NCI-H82 (cell line): ENCODE measurements at places on chromosomes 2 and 18.
A peak's percentile ranks its signal among the peaks of the same experiment; 100 is the strongest.

DNA sequence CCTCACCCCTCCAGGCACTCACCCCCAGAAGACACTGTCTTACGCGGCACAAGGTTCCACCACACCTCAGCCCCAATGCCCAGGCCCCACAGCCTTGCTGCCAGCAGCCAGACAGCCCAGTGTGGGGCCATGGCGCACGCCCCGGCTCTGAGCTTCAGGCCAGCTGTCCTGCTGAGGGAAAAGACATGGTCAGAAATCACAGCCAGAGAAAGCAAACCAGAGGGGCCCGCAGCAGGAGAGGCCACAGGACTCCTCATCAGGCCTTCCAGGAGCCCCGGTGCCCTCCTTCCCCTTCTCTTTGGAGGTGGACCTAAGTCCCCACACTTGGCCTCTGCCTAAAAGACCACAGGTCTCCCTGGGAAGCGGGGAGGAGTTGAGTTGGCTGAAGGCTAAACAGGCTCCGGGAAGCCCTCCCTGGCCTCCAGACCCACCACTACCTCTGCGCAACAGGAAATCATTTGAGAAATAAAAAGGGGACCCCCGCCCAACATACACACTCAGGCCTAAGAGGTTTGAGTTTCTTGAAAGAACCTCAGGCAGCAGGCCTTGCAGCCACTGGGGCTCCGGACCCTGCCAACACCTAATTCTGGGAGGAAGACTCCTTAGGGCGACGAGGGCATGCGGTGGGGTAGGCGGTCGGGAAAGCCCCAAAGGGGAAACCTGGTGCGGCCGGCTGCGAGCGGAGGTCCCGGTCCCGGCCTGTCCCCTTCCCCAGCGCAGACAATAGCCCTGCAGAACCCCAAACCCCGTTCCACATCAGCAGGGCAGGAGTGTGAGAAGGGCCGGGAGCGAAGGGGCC is 1.9 kb downstream of the SEMA4C start:
- peak; percentile 56 for DNase-seq

GRCh38 chr2:117661619-117662018 is 152.9 kb upstream of the DDX18 start:
- DNase-seq = no peak

DNA sequence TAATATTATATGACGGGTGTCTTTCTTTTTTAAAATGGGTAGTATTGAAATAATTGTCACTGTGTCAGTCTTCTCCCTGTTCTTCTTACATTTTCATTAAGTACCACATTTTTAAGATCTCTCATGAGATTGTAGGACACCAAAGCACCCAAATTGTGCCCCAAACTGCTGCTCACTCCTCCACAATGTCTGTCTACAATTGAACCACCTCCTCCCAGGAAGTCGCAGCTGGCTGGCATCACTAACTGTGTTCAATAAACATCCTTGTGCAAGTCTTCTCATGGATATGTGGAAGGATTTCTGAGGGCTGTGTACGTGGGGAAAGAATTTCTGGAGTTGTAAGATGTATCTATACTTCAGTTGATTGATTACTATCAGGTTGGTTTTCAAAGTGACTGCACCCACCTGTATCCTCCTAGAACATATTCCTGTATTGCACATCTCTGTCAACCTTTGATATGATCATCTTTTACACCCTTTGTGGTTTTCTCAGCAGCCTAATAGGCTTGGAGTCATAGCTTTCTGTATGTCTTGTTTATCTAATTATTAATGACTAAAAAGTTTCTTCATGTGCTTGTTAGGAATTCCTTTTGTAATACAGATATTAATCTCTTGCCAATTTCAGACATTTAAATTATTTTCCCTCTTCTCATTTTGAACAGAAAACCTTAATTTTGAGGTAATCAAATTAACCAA is 774.9 kb downstream of the RNF144A start:
- DNase-seq = no peak

- DNase-seq = no peak
Observed at GRCh38 chr18:62744076-62744968, 29.0 kb downstream of the PHLPP1 start.

GRCh38 chr2:234979204-234980167 is 27.7 kb downstream of the SH3BP4 start:
- peak; percentile 62 for DNase-seq

GRCh38 chr2:112003576-112004252 is 51.4 kb upstream of the TMEM87B start:
- DNase-seq = no peak

DNA sequence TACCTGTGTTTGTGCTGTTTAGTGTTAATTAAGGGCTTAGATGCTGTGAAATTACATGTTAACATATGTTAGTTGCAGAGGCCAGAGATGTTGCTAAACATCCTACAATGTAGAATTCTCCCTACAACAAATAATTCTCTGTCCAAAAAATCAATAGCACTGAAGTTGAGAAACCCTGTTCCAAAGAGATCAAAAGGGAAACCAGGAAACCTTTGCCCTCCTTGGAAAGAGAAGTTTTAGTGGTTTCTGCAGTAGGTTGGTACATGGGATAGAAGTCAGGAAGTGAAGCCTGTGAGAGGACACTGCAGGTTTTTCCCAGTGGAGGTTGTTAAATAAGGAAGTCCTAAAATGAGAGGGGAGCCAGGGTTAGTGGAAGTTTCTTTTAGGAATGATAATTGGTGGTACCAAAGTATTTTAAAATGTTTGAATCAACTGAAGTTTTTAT is 6.3 kb upstream of the RMDN2 start:
- no peak for DNase-seq

DNA sequence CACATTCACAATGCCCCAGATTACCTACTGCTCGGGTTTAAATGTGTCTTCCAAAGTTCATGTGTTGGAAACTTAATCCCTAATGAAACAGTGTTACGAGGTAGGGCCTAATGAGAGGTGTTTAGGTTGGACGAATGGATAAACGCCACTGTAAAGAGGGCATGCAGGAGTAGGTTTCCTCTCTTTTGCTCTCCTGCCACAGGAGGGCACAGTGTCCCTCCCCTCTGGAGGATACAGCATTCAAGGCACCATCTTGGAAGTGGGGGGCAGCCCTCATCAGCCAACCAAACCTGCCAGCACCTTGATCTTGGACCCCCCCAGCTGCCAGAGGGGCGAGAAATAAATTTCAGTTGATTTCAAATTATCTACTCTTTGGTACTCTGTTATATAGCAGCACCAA is 103.5 kb downstream of the TSHZ1 start:
- DNase-seq = peak; percentile 4

- peak; percentile 26 for DNase-seq
Observed at GRCh38 chr2:181953881-181954537, 31.6 kb upstream of the PPP1R1C start.

GRCh38 chr2:24863641-24864040 is 56.4 kb downstream of the ADCY3 start:
- DNase-seq = no peak

DNA sequence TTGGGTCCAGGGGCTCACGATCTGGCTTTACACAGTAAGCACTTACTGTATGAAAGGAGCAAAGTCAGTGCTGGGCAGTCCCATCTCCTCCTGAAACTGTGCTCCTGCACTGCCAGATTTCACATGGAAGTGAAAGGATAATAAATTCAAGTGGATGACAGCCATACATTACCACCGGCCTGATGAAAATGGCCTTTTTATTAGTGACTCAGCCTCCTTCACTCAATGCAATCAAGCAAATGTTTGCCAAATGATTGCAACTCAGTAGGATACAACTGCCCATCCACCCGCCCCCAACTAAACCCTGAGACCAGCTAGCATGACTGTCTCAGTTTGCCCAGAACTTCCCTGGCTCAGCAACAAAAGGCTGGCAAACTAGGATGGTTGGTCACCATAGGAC is 77.1 kb downstream of the MYO5B start:
- no peak for DNase-seq

DNA sequence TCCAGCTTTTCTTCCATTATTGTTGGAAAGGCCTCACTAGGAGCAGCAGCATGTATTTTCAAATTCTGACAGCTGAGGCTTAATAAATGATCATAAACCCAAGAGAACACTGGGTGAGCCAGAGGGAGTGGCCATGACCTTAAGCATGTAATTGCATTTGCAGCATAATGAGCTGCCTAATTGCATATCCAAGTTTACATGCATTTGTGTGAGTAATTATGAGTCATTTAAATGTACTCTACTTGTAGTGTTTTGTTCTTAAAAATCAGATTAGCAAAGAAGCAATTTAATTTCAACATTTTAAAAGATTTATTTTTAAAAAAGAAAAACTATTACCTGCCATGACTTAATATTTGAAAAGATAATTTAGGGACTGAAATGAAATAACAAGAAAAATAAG is 74.8 kb downstream of the NOL10 start:
- peak; percentile 76 for DNase-seq

GRCh38 chr2:85369500-85369899 is 14.9 kb downstream of the ELMOD3 start:
- no peak for DNase-seq

DNA sequence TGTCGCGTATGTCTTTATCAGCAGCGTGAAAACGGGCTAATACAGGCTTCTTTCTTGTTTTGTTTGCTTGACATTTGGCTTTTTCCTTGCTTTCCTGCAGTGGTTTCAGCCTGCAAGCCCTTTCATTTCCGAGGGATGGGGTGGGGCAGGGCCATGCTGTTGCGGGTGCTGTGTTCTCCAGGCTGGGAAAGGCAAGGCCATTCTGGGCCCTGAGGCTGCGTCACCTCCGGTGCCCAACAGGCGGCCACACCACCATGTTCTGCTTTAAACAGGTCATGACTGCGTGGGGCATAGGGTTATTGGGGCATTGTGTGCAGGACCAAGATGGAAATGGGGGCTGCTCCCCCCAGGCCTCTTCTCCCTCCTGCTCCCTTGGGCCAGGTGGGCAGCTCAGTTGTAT is 38.6 kb upstream of the PLB1 start:
- no peak for DNase-seq

DNA sequence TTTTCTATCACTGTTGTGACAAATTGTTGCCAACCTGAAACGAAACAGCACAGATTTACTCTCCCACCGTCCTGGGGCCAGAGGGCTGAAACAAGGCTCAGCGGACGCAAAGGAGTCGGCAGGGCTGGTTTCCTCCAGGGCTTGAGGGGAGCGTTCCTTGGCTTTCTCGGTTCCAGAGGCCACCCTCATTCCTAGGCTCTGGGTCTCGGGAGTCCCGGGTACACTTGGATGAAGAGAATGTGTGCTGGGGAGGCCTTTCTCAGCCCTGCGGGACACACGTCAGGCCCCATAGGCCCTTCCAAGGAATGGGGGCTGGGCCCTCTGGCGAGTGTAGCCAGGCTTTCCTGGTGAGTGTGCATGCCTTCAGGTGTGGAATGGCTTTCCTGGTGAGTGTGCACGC is 287.3 kb upstream of the HS6ST1 start:
- DNase-seq = no peak

- no peak for DNase-seq
Observed at GRCh38 chr2:86436328-86436727, 4.8 kb upstream of the KDM3A start.

- DNase-seq = no peak
Observed at GRCh38 chr2:239145106-239145505, 255.7 kb downstream of the HDAC4 start.

DNA sequence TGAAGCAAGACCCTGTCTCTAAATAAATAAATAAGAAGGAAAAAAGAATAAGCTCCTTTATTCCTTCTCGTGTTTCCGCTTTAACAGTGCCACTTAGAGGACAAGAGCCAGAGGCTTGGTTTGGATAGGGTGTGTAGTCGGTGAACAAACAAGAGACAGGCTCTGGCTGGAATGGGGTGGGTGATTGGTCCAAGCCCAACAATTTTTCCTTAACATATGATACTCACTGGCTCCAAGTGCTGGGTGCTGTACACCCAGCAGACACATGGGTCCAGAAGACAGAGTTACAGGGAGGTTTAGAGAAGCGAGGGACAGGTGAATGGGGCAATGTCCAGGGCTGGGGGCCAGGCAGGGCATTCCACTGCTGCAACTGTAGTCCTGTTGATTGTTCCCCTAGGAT is 77.8 kb downstream of the NCAPH start:
- no peak for DNase-seq

GRCh38 chr2:190655113-190655512 is 6.2 kb downstream of the NAB1 start:
- no peak for DNase-seq

GRCh38 chr2:8796878-8797550 is 40.4 kb downstream of the KIDINS220 start:
- DNase-seq = no peak

DNA sequence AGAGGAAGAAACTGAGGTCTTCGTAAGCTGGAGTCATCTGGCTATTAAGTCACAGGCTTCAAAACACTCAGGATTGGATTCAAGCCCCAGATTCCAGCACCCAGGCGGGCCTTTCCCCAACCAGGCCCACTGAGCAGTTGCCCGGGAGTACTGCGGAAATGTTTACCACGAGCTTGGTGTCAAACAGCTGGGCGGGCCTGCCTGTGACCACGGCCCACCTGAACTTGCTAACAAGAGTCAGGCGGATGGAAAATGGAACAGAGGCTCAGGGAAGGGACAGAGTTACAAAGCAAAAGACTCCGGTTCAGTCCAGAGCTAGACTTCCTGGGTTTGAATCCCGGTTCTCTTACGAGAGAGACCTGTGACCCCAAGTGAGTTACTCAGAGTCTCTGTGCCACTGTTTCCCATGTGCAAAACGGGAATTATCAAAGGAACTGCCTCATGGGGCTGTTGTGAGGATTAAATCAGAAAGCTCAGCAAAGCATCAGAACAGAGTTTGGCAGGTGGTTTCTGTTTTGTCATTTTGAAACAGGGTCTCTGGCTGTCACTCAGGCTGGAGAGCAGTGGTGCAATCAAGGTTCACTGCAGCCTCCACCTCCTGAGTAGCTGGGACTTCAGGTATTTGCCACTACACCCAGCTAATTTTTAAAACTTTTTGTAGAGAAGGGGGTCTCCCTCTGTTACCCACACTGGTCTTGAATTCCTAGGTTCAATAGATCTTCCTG is 49.0 kb upstream of the TFCP2L1 start:
- no peak for DNase-seq

- peak; percentile 75 for DNase-seq
Observed at GRCh38 chr2:84029903-84030575, 429.0 kb downstream of the SUCLG1 start.

DNA sequence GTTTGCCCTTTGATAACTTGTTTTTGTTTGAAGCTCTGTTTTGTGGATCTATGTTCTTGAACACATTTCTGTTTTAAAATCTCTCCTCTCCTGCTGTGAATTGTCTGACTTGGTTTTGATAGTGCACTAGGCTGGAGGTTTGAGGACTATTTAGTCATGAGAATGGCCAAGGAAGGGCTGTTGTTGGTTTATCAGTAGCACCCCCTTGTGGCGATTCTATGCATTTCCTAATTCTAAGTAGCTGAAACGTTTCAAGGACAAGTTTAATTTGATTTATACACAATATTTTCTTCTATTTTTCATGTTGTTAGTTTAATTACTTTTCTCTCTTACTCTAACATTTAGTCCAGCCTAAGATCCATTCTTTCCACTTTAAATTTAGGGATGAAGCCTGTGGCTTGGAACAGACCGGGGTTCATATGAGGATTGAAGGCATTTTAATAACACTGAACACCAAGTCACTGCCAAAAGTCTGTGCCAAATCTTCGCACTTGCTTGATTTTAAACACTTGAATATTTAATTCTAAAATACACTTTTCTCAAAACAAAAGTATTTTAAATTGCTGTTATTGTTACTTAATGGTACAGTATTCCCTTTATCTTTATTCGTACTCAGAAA is 166.0 kb downstream of the SOCS6 start:
- peak; percentile 78 for DNase-seq

- no peak for DNase-seq
Observed at GRCh38 chr2:888211-888801, 62.3 kb upstream of the SNTG2 start.
